ELR (cell line): ENCODE measurements at places on chromosomes 5 and 9.

DNA sequence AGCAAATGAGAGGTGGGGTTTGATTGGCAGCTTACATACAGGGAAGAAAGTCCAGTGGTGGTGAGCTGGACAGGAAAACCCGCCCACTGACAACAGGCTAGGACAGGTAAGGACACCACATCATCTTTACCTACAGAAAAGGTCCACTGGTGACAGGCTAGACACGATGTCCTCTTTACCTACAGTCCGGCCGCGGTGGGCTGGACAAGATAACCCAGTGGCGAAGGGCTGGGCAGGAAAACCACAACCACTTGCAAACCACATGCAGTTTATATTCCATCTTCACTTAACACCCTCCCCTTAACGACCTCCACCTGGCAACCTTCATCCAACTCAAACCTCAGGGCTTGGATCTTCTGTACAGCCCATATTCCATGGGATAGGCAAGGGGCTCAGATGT lies 5.0 kb upstream of the NIPAL4 start:
- DNase-seq: no peak

DNA sequence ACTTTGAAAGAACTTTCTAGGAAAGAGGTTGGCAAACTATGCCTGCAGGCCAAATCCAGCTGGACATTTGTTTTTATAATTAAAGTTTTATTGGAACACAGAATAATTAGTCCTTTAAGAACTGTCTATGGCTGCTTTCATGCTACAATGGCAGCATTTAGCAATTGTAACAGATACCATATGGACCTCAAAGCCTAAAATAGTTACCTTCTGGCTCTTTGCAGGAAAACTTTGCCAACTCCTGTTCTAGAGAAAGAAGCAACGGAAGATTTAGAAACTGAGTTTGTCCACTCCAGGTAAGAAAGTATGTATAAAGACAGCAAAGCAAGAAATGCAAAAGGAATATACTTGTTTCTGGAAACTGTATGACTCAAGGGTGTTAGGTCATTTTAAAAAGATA lies 281.7 kb upstream of the TRPM3 start:
- no peak for DNase-seq

GRCh38 chr9:4421847-4422246 lies 68.4 kb upstream of the SLC1A1 start:
- DNase-seq: no peak

- no peak for DNase-seq
These were observed 33.9 kb downstream of the TENT4A start for GRCh38 chr5:6747103-6747502.

GRCh38 chr5:146825033-146825432 lies 53.5 kb downstream of the PPP2R2B start:
- peak; percentile 32 for DNase-seq

- no peak for DNase-seq
These were observed 16.8 kb downstream of the SNX18 start for GRCh38 chr5:54534191-54535004.

DNA sequence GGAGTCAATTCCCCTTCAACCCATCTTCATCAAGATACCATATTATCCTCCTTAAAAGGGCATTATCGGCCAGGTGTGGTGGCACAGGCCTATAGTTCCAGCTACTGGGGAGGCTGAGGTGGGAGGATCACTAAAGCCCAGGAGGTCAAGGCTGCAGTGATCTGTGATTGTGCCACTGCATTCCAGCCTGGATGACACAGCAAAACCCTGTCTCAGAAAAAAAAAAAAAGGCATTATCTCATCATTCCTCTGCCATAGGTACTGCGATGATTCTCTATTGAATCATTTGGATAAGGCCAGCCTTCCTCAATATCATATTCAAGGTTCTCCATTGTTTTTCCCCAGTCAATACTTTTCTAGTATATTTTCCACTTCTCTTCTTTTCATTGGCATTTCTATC lies 39.2 kb upstream of the RAB3C start:
- DNase-seq: peak; percentile 42

GRCh38 chr5:1056611-1057484 lies 48.2 kb downstream of the NKD2 start:
- no peak for DNase-seq

GRCh38 chr5:148739524-148739923 lies 85.2 kb upstream of the HTR4 start:
- no peak for DNase-seq

DNA sequence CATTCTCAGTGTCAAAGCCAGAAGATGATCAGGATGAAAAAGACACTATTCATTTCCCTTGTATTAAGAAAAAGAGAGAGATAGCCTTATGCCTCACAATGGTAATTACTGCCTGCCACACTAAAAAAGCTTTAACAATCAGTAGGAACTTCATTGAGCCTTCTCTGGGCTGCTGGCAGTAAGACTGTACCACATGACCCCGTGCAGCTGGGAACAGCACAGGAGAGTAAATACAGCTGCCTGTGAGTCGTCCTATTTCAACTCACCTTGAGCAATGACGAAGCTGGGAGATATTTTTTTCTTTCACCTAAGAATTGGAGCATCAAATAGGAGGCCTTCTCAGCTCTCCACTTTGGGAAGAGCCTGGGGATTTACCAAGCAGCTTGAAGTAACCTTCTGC lies 316.3 kb downstream of the GABRB2 start:
- no peak for DNase-seq

GRCh38 chr5:112931473-112931872 lies 9.4 kb upstream of the REEP5 start:
- no peak for DNase-seq

DNA sequence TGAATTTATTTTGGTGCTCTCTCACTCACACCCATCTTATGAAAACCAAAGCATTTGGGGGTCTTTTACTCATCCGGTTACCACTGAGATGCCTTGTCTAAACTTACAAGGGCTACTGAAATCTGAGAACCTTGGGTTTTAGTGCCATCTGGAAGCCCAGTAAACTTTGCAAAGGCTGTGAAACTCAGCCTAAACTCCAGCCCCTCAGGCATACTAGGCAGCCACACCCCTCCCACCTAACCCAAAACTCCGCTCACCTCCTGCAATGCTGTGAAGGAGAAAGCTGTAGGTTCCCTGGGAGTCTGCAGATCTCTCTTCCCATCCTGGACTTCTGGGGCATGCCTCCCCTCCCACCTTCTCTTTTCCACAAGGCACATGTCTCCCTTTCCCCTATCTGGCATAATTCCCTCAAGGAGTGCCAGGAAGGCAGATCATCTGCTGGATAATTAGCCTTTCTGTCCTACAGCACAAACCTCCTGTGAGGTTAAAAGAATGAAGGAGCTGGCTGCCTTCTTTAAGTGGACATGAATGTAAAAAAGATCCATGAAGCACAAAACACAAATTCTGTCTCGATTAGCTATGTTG lies 71.5 kb upstream of the ANXA1 start:
- DNase-seq: no peak

GRCh38 chr5:134426361-134426760 lies 14.7 kb upstream of the CDKN2AIPNL start:
- no peak for DNase-seq

GRCh38 chr9:35257986-35258659 lies 96.3 kb downstream of the UNC13B start:
- no peak for DNase-seq

- DNase-seq: peak; percentile 36
These were observed 19.7 kb downstream of the GPR107 start for GRCh38 chr9:130073373-130073772.

- DNase-seq: no peak
These were observed 1.8 kb upstream of the WDR31 start for GRCh38 chr9:113341712-113342410.

DNA sequence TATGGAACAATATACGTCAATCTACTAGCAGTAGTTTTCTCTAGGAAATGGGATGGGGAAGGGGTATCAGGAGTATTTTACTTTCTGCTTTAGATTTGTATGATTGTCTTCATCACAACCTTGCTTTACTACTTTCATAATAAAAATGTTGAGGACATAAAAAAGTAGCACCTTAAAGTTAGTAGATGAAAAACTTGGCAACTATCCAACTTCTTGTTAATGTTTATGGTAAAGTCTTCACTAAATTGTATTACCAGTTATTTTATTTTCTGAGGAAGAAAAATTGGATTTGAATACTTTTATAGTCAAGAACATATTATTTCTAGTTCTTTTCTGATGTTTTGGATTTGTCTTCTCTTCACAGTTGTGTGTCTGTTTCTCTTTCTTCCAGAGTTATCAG lies 372.1 kb downstream of the ARRDC3 start:
- peak; percentile 4 for DNase-seq

DNA sequence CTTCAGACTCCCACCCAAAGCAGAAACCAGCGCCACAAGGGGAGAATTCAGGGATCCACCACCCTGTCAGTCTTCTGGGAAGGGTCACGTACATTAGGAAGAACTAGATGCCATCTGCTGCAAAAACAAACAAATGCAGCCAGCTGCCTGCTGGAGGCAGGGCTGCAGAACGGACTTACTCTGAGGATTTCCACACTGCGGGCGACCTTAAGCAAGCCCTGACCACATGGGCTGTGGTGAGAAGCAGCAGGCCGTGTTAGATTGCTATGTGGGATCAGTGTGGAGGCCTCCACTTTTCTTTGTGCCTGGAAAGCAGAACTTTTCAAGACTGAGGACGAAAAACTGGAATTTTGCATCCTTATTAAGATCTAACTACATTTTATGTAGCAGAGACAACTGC lies 13.4 kb upstream of the LTC4S start:
- no peak for DNase-seq

- DNase-seq: peak; percentile 1
These were observed 133.4 kb downstream of the ADAMTS19 start for GRCh38 chr5:129593525-129593924.

GRCh38 chr5:101176605-101177004 lies 273.5 kb upstream of the ST8SIA4 start:
- DNase-seq: no peak

DNA sequence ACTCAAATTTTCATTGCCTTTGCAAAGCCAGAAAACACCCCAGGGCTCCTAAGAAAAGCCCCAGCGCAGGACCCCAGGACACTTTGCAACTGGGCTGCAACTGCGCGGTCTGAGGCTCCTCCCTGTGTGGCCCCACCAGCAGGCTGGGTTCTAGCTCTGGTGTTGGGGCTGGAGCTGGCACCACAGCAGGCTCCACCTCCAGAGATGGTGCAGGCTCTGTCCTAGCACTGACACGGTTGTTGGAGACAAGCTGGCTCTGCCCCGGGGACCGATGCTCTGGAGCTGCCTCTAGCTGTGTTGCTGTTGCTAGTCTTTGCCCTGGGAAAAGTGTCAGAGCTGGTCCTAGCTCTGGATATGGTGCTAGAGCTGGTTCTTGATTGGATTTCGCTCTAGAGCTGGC lies 13.6 kb downstream of the LCN10 start:
- DNase-seq: no peak

DNA sequence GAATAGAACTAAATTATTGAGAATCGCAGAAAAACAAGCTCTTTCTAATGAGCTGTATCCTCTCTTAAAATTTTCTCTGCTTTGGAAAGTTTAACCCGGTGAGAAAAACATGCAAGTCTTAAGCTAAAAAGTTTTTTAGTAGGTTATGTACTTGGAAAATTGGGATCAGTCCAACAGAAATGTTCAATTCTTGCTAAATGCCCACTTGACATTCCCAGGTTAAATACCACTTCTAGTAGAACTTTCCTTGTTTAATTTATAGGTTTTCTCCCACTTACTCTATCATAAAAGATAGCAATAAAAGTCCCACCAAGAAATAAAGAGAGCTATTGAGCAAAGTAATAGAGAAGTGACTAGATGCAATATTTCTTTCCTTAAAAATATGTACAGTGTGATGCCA lies 157.1 kb downstream of the CCDC192 start:
- DNase-seq: no peak

DNA sequence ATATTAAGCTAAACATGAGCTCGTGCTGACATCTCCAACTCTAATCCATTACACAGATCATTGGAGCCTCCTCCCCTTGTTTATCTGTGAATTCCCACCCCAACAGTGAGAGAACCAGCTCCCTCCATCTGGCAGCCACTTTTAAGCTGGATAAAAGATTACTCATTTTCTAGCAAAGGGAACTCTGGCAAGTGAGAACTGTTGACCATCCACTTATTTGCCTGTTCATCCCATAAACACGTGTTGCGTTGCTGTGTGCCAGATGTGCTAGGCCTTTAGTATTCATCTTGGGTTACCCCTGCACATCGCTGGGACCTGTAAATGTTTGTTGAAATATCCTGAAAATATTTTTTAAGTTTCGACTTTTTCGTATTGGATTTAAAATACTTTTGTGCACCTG lies 2.4 kb upstream of the TOR1A start:
- DNase-seq: no peak
